A549 treated with CORT108297 at 1 μM for 4 hours (cell line): ENCODE measurements at places on chromosomes 2 and 18. TPM values are rescaled to one million over a fixed set of nuclear protein-coding genes. Genes with fewer than 3 reads are reported as not detected.

SP9 gene
- total RNA-seq = 2.0 to 3.2 TPM (median 2.8 TPM) in 5 replicates

SERPINB10 gene
- total RNA-seq = not detected in 5 replicates

SPDYA gene
- total RNA-seq = 0.10 to 0.32 TPM (median 0.17 TPM) in 5 replicates

WDR75 gene
- total RNA-seq = 37.8 to 48.8 TPM (median 40.0 TPM) in 5 replicates

ANKRD62 gene
- total RNA-seq = not detected in 5 replicates

CPS1 gene
- 7.0 to 9.2 TPM (median 7.3 TPM) in 5 replicates for total RNA-seq

IL1R1 gene
- total RNA-seq = 22.9 to 40.2 TPM (median 34.7 TPM) in 5 replicates

STON1 gene
- total RNA-seq = 0.35 to 0.49 TPM (median 0.42 TPM) in 5 replicates

CNGA3 gene
- 0.06 TPM in 1 of 5 replicates, not detected in the others for total RNA-seq

KCNG2 gene
- total RNA-seq = not detected in 5 replicates

CCL20 gene
- 2.7 to 7.7 TPM (median 5.4 TPM) in 5 replicates for total RNA-seq

NOL4 gene
- total RNA-seq = not detected in 5 replicates

SERPINB12 gene
- total RNA-seq = not detected in 5 replicates

CACNB4 gene
- 0.07 to 0.20 TPM (median 0.13 TPM) in 5 replicates for total RNA-seq
